Smooth muscle cell of the brain vasculature (primary cell): ENCODE measurements at places on chromosomes 5 and 9.

DNA sequence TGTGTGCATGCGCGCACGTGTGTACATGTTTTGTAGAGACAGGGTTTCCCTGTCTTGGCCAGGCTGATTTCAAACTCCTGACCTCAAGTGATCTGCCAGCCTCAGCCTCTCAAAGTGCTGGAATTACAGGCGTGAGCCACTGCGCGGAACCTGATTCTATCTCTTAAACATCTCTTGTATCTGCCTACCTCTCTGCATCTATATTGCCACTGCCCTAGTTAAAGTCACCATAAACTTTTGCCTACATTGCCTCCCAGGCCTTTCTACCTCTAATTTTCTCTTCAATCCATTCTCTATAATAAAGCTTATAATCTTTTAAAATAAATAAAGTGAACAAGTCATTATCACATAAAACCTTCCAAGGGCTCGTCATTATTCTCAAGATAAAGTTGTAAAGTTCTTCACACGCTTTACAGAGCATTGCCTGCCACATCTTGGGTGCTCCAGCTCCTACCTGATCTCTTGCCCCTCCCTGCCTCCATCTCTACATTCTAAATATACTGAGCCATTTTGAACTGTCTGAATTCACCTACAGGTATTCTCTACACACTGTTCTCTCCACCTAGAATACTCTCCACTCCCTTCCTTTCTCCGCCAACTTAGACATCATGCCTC lies 15.0 kb downstream of the TRPM6 start:
- DNase-seq = no peak

GRCh38 chr5:67578011-67578410 lies 381.4 kb upstream of the CD180 start:
- DNase-seq = no peak

DNA sequence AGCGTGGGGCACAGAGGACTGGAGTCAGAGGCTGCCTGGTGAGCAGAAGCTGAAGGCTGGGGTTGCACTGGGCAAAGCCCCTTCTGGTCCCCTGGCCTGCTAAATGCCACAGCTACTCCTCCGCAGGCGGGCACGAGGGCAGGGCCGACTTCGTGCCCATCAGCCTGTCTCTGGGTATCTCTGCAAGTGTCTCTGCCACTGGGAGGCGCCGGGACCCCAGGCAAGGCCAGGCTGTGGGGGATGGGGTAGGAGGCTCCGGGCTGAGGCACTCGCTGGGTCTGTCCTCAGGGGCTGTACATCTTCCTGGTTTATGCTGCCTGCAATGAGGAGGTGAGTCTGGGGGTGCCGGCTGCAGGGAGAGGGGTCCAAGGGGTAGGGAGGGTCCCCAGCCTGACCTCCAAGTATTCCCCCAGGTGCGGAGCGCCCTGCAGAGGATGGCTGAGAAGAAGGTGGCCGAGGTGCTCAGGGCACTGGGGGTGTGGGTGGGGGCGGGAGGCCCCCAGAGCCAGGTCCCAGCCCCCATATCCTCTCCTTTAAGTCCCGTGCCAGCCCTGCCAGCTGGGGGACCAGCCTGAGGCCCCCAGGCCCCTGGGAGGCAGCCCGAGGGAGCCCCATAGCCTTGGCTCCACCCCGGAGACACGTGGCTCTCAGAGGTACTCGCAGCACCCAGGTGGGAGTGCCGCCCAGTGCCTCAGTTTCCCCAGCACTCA lies 25.1 kb downstream of the ADGRD2 start:
- DNase-seq = no peak

GRCh38 chr9:88927510-88927909 lies 63.8 kb upstream of the S1PR3 start:
- no peak for DNase-seq

DNA sequence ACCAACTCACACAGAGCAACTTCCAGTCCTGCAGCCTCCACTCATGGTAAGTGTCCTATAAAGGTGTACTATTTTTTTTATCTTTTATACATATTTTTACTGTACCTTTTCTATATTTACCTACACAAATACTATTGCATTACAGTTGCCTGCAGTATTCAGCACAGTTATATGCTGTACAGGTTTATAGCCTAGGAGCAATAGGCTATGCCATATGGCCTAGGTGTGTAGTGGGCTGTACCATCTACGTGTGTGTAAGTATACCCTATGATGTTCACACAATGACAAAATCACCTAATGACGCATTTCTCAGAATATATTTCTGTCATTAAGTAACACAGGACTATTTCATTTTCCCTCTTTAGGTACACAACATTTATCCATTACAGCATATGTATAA lies 16.7 kb downstream of the S100Z start:
- DNase-seq = no peak

DNA sequence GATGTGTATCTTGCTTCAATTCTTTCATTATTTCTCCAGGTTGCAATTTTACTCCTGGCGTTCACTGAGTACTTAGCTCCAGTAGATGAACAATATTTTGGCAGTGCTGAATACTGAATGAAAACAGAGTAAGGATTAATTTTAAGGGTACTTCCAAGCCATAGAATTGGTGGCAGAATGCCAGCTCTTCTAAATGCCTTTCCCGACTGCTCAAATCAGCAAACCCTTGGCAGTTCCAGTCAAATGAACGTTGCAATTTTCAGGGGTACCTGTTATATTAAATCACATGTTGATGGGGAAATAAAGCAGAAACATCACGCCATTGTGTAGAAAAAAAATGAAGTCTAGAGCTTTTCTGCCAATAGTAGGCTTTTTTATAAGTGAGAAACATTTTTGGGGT lies 282.4 kb upstream of the RPS23 start:
- DNase-seq = no peak

GRCh38 chr9:105116052-105116868 lies 128.2 kb upstream of the SLC44A1 start:
- no peak for DNase-seq

GRCh38 chr5:137481596-137481995 lies 17.5 kb downstream of the SPOCK1 start:
- no peak for DNase-seq

DNA sequence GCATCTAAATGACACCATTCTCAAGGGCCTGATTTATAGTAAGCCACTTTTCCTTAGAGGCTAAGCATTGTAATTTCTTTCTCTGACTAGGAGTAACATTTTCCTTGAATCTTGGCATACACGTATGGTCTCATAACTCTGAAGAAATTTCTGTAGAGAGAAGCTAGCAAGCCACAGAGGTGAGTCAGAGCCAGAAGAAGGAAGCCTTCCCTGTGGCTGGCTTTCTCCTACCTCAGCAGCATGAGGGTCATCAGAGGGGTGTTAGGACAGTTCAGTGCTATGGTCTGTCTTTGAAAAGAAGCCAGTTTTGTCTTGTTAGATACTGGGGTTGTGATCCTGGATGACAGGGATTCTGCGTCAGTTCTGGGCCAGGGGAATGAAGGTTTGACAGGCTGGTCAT lies 3.2 kb downstream of the SNX30 start:
- DNase-seq = peak; percentile 12

DNA sequence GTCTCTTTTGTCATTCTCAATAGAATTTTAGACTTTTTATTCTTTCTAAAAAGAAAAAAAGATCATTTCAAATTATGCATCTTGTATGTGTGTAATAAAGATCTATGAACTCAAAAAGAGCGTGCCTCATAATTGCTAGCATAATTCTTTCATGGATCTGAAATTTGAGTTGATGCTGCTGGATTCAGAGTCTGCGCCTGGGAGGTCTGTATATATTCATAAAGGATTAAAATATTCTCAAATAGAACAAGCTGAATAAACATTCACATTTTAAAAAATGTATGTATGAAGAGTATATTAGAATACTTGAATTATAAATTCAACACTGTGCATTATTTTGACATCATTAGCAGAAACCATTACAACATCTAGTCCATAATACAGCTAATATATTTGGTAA lies 297.8 kb upstream of the GRAMD2B start:
- no peak for DNase-seq

GRCh38 chr5:158236511-158237335 lies 377.8 kb upstream of the CLINT1 start:
- no peak for DNase-seq

DNA sequence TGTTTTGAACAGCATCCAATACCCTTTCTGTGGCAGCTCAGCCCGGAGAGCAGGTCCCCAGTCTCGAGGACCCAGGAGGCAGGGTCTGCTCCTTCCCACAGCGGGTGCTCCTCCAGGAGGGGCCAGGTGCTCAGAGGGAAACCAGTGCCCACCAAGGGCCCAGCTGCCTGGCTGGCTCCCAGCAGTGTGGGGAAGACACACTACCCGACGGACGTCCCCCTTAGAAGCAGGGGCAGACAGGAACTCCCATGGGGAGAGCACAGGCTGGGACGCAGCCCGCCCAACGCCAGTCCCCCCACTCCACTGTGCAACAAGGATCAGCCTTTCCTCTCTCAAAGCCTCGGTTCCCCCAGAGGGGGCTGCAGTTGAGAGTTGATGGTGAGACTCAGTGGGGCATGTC lies 57.6 kb downstream of the ADAMTS2 start:
- DNase-seq = no peak

- no peak for DNase-seq
Measured at GRCh38 chr9:113322671-113323070, 17.4 kb downstream of the WDR31 start.

GRCh38 chr5:179588166-179588565 lies 35.3 kb downstream of the HNRNPH1 start:
- no peak for DNase-seq

- DNase-seq = no peak
Measured at GRCh38 chr5:36246036-36246800, 4.5 kb upstream of the NADK2 start.

DNA sequence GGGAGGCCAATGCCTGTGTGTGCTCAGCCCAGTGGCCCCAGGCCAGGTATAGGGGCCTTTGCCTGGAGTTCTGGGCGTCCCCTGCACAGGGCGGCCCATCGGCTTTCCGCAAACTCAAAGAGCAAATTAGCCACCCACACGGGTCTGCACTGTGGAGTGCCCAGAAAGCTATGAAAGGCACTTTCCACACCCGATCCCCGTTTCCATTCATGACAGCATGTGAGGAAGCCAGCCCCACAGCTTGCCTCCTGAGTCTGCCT lies 5.2 kb downstream of the DBH start:
- DNase-seq = no peak

GRCh38 chr9:136823136-136824046 lies 15.6 kb downstream of the RABL6 start:
- no peak for DNase-seq

GRCh38 chr9:108681851-108682590 lies 173.8 kb downstream of the ACTL7B start:
- DNase-seq = no peak

- no peak for DNase-seq
Measured at GRCh38 chr5:54384356-54384933, 71.1 kb upstream of the HSPB3 start.

DNA sequence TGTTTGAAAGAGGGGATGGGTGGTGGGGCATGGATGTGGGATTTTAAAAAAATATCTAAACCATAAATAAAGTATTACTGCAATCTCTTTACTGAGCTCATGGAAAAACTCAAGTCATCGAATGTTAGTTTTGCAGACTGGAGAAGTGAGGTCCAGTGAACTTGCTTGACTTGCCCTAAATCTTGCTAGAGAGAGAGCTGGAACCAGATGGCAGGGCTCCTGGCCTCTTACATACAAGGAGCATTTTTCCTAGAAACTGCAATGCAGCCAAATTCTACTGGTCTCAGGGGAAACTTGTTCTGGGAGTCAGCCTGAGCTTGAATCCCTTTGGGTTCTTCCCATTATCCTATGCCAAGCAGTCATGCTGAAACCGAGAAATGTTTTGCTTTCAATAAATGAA lies 2.9 kb upstream of the TGFBI start:
- DNase-seq = no peak

DNA sequence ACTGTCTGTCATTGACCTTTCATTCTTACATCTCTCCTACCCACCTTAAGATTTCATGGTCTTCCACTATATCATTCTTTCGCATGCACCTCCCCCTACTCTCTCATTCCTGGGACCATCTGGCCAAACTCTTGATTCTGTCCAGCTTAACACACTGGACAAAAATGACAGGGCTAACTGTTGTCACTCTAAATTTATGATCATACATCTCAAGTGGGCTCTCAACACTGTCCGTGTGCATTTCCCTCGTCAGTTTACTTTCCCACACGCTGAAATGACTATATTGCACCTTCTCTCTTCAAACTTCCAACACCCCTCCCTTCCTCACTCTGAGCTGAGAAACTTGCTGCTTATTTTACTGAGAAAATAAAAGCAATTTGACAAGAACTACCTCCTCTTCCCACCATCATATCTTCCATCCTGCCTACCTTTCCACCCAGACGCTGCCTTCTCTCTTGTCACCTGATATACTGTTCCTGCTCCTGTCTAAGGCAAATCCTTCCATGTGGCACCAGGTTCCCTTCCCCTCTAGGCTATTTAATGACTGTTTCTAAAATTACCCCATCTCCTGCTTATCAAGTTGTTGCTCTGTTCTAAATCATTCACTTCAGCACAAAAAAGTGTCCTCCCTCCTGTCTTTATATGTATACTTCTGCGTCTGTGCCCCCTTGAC lies 8.1 kb upstream of the KLF9 start:
- DNase-seq = no peak

GRCh38 chr5:169164481-169164925 lies 136.4 kb downstream of the SLIT3 start:
- DNase-seq = no peak

- no peak for DNase-seq
Measured at GRCh38 chr5:58770136-58770535, 187.3 kb downstream of the RAB3C start.

DNA sequence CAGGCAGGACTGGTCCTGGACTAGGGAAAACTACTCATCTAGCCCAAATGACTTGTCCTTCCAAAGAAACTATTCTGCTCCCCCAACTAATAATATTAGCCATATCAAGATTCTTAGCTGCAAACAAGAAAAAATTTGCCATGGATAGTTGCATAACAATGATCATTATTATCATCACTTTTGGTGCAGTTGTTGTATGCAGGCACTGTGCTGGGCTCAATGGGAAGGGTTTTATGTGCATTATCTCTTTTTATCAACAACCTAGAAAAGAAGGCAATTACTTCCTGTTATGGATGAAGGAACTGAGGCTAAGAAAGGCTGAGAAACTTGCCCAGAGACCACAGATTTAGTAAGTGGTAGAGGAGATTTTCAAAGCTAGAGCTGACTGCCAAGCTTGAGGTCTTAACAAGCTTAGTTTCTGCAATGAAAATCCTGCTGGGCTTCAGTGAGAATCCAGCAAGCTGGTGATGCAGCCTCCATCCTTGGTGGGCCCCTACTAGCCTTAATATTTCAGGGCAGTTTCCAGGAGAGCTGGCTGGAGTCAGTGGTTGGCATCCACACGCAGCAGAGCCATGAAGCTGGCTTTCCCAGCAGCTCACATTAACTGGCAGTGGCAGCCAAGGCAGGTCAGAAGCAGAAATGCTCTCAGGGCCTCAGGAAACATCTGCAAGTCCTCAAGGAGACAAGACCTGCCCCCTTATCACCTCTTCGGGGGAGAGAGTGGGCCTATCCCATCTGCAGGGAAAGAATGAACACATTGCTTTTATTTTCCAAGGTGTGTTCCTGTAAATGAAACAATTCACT lies 20.5 kb upstream of the MEGF9 start:
- no peak for DNase-seq
